ENCODE measurements at places on chromosomes 13 and 19. TPM values are rescaled to one million over a fixed set of nuclear protein-coding genes. Genes with fewer than 3 reads are reported as not detected.

GRCh38 chr13:74206061-74206561, 71.9 kb upstream of the KLF12 start:
- no peak for DNase-seq

DNA sequence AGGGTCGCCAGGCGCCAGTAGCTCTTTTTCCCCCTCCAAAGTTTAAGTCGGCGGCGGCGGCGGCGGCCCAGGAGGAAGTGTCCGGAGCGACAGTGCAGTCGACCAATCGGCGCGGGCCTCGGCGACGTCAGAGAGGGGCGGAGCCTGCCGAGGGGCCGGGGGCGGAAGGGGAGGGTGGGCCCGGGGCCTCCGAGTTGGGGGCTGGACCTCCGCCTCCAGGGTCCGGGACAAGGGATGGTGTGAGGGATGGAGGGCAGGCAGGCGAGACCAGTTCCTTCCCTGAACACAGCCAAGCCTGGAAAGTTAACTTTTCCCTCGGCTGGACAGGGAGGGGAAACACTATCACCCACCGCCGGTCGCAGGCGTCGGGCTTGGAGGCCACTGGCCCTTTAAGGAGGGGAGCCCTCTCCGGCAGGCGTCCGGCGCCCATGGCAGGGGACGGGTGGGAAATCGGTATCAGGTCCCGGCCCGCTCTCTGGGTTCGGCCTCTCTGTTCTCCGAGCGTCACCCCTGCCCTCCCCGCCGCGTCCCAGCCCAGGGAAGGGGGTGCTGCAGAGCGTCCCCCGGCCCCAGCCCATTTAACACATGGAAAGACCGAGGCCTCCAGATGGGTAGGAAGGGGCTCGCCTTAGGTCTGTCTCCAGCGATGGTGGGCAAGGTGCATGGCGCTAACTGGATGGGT, at the start of gene PRKD2:
TSS of gene PRKD2 (minus strand) at position 81 of the 682 bp plus-strand sequence. CDS start 744 bp downstream, outside the sequence.
- DNase-seq, result peak; percentile 92

DNA sequence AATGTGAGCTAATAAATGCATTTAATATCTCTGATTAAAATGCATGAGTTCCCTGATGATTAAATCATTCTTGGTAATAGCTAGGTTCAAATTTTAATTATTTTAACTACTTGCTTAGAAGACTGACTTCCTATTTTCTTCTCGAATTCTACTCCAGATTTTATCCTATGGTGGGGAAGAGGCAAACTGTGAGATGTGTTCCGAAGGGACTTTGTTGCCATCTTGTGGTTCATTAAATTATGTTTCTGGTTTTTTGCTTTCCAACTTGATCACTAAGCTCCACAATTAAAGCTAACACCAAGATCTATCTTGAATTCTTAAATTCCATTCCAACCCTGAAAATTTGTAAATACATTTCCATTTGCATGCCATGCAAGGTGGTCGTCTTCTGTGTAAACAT, 538.4 kb upstream of the PCDH20 start:
- no peak for DNase-seq

Gene SIGLEC5
- not detected for total RNA-seq

- DNase-seq, result no peak
These were observed 94.8 kb downstream of the SOX1 start for GRCh38 chr13:112161521-112162301.
